ENCODE measurements at places on chromosomes 7 and 10. TPM values are rescaled to one million over a fixed set of nuclear protein-coding genes. Genes with fewer than 3 reads are reported as not detected.

DNA sequence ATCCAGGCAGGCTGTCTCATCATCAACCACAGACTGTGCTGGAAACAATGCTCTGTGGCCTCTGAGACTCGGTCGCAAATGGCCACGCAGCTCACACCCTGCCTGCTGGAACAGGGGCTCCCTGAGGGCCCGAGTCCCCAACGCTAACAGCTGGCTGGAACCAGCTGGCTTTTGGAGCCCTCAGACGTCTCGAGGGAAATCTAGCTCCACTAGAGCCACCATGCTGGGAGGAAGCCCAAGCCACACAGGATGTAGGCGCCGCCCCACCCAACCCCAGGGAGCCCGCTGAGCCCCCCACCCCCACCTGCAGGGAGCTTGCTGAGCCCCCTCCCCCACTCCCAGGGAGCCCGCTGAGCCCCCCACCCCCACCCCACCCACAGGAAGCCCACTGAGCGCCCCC, 21.4 kb upstream of the PDGFA start:
- DNase-seq: no peak

DNA sequence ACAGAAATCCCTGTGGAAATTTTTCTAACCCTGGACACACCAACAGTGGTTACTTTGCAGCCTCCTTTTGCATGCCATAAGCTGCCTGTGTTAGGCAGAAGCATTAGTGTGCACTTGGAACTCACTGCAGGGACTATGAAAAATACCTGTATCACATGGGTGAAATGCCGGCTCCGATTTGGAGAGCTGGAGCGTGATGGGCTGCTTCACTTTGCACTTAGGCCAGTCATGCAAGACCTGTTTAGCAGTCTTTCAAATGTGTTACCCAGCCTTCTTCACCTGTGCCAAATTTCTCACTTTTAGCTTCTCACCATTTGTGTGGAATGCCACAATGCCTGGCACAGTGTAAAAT, 11.3 kb downstream of the NCOA4 start:
- no peak for DNase-seq

The ADIRF gene
- total RNA-seq: not detected

GRCh38 chr10:109892931-109893330, 30.4 kb downstream of the XPNPEP1 start:
- DNase-seq: no peak

The GPNMB gene
- 0.38 TPM for total RNA-seq

DNA sequence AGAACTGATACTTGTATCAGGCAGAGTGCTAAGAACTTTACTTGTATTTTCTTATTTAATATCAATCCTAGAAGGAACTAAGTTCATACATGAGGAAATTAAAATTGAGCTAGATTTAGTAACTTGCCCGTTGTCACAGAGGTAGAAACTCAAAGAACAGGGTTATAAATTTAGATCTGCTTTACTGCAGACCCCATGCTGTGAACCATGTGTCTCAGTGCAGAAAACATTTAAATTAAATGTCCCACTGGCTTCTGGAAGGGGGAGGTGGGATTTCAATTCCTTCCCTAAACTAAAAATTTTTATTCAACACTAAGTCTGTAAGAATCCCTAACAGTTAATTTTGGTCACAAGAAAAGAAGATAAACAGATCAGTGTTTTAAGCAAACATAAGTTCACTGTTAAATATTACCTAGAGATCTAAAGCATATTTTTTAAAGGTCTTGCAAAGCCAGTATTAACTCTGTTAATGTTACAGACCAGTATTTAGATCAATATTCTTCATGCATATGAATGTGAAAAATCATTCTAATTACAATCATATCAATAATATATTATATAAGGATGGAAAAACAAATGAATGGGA, 23.1 kb downstream of the WASL start:
- no peak for DNase-seq

DNA sequence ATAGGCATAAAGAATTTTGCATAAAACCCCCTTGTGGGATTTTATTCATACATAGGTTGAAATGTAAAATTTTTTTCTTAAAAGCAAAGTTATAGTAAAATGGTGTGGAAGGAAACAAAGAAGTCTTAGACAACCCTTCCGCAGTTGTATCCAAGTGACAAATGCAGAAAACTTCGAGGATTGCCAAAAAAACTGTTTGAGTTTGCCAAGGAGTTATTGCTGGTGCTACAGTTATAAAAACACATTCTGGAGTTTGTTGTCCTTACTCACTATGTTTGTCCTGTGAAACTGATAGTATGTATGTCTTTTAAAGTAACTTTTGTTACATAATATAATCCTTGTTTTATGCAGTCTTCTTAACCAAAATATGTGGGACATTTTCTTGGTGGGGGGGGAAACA, 120.3 kb downstream of the FOXP2 start:
- DNase-seq: no peak

The CXCL12 gene
- not detected for total RNA-seq

DNA sequence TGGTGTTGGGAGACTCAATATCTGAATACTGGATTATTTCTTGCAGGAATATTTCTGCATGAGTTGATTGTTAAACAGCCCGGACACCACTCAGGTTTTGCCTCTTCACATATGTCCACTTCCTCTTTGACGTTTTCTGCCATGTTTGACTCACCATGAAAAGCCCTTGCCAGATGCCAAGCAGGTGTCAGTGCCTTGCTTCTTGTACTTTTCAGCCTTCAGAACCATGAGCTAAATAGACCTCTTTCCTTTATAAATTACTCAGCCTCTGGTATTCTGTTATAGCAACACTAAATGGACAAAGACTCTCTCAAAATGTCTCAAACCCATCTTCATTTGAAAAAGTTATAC, 24.7 kb upstream of the MACC1 start:
- no peak for DNase-seq

DNA sequence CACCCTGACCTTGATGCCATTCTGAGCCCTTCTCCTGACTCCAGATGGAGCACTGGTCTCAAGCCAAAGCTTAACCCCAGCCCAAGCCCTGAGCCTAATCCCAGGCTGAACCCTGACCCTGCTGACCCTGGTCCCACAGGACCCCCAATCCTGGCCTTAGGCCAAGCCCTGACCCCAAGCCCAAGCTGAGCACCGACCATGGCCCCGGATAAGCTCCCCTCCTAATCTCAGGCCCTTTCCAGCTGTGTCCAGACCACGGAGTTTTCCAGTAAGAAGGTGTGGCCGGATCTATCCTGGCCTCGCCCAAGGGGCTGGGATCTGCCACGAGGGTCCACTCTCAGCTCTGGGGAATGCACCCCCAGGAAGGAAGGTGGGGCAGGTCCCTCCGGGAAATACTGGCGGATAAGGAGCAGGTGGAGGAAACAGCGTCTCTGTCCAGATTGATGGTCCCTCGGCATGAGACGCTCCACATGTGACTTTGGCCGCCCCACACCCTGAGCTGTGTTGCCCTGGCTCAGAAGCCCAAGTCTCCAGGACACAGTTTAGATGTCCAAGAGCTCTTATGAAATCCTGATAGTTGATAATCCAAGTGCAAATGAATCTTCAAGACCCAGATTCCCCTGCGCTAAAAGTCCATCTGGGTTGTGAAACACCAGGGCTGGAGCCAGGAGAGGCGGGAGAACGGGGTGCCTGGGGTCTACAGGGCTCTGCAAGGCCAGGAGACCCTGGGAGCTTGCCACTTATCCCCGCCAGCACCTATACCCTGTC, 10.4 kb downstream of the ELN start:
- DNase-seq: no peak

The BAG3 gene
- 27.2 TPM for total RNA-seq

The TRIM24 gene
- total RNA-seq: 19.6 TPM

DNA sequence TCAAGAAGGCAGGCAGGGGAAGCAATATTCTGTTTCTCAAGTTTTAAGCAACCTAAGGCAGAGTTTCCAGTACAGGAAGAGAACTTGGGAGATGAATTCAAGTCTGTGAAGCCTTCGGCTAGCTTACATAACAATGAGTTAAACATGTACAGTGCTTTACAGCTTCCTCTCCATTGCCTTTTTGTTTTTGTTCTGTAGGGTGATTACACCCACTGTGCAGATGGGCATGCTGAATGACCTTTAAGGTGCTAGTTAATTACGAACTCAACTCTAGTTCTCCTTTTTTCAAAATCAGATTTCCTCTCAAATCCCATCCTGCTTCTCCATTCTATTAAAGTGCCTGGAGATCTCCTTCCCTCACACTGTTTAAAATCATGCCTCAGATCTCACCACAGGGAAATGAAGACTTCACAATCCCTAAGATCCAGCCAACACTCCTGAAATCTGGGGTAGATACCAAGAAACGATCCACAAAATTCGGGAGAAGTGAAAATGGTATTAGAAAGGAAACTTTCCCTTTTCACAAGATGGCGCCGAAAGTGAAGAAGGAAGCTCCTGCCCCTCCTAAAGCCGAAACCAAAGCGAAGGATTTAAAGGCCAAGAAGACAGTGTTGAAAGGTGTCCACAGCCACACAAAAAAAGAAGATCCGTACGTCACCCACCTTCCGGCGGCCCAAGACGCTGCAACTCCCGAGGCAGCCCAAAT, 16.8 kb upstream of the MSMB start:
- no peak for DNase-seq

- no peak for DNase-seq
Measured at GRCh38 chr7:23422909-23423308, 47.4 kb downstream of the IGF2BP3 start.

The VAX1 gene
- total RNA-seq: not detected

DNA sequence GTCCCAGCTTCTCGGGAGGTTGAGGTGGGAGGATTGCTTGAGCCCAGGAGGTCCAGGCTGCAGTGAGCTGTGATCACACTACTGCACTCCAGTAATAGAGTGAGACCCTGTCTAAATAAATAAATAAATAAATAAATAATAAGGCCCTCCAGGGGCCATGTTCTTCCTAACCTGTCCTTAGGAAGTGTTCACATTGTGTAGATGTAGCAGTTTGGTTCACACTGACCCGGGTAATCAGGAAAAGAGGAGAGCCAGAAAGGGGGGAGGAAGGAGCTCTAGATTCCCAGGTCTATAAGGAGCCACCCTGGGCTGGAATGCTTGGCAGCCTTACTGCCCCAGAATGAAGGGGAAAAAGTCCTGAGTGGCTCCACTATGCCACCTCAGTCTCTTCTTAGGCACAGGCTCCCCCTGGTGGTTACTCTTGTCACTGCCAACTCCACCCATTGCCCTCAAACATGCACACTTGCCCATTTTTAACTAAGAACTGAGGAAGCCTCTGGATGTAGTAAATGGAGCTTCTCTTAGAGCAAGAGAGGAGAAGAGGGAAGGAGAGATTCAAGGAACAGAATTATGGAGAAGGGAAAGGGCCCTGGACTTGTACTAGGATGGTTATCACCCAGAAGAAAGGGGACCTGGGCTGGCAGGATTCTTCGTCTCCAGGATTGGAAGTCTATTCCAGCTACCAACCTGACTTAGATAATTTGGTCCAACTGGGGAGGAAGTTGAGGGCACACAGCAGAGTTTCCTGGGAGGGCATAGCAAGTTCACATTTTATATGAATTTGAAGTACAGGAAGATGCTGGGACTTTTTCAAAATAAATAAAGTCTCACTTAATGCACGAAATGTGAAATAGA, 7.8 kb downstream of the HPS6 start:
- DNase-seq: peak; percentile 83

Data from activated CD4-positive, alpha-beta memory T cell treated with anti-CD3 and anti-CD28 coated beads, Interleukin-2, amount 10 ng/mL, durations not matched to agents 7 days and 5 days (primary cell).